T-cell (primary cell): ENCODE measurements at places on chromosomes 4 and X.

DNA sequence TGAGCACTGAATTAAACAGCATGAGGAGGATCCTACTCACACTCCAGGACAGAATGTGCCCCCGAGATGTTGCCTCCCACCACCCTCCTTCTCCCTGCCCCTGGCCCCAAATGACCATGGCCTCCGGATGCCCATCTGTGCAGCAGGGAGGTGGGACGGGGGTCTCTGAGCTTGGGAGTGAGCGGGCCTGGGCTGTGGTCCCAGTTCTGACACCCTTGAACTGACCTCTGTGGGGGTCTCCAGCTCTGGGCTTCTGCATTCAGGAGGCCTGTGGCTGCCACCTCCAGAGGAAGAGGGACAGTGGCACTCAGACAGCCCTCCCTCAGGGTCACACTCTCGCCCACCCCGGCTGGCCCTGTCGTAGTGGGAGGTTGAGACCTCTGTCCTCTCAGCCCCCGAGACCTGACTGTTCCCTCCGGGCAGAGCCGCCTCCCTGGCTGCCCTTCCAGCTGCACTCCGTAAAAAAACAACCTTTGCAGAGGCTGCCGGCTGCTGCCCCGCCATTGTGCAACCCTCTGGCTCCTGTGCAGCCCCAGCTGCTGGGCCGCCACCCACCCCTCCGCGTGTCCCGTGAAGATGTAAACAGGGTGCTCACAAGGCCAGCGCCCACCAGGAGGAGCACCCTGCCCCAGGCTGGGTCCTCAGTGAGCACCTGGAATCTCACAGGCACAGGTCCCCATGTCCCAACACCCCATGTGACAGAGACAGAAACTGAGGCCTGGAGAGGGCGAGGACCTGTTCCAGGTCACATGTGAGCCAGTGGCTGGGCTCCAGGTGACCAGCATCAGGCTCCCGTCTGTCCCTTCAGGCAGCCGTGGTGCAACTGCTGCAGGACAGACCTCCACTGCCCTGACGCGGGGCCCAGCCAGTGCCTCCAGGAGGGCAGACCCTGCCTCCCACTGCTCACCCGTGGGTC, 39.6 kb downstream of the HTRA3 start:
- DNase-seq, result no peak

- peak; percentile 66 for DNase-seq
Measured at GRCh38 chr4:89283226-89284009, 24.2 kb downstream of the GPRIN3 start.

DNA sequence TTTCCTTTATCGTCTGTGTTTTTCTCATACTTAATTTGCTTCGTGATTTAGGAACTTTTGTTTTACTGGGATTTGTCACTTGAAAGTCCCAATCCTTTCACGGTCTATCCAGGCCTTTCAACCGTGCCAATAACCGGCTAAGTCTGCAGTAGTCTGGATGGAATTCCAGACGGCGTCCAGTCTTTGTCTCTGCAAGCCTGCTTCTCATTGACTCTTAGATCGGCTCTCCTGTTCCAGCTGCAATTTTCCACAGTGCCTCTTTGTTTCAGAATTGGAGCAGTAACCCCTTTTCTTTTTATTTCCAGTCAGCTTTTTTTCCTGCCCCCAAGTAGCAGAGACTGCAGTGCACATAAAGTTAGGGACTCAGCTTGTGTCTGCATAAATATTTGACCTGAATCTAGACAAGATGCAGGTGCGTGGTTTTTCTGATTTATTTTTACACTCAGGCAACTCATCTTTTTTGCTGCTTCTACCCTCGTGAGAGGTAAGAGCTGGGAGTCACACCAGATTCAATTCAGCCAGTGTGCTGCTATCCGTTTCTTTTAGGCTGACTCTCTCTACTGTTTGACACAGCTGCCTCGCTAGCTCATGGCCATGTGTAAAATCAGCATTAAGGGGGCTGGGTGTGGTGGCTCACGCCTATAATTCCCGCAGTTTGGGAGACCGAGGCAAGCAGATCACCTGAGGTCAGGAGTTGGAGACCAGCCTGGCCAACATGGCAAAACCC, 37.4 kb upstream of the DHRSX start:
- no peak for DNase-seq

DNA sequence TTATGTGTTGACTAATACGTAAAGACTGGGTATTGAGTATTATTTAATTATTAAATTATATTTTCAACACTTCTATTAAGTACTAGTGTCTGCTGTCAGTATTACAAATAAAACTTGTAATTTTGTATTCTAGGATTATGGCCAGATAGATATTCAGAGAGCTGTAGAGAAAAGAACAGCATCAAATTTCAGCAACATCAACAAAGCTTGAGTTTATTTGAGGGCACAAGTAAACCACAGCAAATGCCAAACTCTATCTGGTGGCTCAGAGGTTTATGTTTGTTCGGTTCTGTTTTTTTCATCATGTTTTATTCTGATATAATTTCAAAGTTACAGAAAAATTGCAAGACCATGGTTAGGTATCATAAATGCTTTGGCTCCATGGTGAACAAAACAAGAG, 1530.5 kb downstream of the PCDH18 start:
- no peak for DNase-seq

DNA sequence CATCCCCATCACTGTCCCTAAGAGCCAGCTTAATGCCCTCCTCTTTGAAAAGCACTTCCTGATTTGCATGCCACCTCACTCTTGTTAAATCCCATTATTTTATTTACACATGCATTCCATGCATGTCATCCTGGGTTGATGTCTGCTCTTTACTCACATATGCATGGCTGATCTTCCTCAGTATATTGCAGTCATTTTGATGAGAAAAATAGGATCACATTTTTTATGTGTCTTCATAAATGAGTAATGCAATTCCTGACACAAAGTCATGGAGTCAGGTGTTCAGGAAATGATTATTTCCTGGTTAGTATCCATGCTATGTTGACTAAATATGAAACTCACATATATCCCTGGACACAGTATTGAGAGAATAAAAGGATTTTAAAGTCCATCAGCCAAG, 204.7 kb downstream of the SLIT2 start:
- DNase-seq, result no peak

GRCh38 chr4:152243206-152243605, 292.7 kb downstream of the FBXW7 start:
- DNase-seq, result no peak

DNA sequence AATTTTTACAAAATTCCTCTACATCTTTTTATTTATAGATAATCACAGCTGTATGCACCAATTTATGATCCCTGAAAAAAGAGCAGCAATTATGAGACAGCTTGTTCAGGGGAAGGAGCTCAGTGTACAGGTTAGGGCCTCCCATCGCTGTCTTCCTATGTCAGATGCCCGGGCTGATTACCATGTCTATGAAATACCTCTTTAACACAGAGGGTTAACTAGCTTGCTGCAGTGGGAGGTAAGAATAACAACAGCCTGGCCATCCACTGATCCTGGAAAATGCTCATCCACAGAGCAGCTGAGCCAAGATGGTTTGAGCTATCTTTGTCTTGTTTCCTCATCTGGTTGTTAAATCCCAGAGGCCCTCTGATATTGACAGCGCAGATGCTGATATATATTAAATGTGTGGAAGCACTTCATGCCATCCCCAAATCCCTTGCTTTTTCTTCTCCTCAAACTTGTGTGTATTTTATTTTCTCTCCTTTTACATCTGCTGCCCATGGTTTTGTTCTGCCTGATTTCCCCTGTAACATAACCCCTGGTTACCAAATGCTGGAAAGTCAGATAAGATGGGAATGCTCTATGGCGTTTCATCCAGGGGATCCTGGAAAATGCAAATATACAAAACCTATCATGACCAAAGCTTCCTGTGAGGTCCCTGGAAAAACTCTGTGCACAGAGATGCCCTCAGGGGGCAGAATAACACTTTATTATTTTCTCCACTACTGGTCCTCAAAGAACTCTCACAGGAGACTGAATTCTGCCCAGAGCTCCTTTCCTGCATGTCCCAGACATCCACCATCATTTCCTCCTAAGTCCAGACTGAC, 85.8 kb upstream of the PUDP start:
- DNase-seq, result no peak

DNA sequence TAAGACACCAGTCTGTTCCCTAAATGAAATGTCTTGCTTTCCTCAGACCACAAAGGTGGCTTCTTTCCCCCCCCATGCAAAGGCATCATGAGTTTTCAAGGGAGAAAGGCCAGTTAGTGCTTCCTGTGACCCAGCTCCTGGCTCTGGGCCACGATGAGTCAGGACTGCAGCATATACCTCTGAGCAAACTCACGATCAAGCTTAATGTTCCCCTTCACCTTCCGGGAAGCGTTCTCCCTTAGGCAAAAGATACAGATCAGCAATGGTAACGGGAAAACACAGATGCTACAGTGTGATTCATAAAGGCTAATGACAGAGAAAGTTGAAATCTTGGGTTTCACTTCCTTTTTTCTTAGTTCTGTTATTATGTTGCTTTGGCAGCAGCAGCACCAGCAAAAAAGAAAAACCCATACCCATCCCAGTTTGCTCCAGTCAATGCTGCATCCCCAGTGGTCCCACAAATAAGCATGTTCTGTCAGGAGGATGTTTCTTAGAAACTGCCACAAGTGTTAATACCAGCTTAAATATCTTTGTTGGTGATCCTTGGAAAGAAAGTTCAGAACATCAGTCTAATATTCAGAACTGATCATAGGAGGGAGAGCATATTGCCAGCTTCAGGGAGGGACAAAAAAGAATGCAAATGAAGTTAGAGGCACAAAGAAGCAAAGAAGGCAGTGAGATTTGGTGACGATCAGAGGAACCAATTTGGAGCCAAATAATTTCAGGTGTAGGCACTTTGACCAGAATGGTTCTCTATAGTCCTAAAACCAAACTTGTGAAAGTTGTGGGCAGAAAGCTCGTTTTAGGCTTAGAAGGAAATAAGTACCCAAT, 41.2 kb downstream of the LONRF3 start:
- no peak for DNase-seq

DNA sequence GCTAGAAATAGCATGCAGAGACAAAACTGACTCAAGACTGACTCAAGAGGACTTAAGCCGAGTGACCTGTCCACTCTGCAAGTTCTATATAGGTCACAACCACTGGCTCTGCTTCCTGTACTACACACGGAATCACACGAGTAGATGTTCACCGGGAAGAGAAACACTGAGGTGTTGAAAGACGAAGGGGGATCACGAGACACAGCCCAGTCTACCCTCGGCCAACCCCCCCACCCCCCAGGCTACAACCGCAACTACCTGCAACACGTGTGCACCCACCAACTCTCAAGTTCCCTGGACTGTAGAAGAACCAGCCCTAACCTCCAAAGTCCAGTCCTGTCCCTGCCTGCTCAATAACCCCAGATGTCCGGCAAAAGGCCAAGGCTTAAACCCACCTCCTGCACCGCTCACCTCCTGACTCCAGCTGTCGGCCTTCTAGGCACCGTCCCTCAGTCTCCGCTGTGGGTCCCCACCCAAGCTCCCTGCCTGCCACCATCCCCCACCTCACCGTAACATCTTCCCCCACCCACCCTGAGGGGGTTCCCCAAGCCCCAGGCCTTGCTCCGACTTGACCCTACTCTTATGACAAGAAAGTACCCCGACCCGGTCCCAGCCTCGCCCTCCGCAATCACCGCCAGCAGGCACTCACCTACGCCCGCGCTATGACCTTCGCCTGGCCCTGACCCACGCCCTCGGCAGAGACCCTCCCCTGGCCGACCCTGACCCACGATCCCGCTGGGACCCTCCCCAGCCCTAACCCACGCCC, 739 bp downstream of the GAK start:
- DNase-seq, result no peak

DNA sequence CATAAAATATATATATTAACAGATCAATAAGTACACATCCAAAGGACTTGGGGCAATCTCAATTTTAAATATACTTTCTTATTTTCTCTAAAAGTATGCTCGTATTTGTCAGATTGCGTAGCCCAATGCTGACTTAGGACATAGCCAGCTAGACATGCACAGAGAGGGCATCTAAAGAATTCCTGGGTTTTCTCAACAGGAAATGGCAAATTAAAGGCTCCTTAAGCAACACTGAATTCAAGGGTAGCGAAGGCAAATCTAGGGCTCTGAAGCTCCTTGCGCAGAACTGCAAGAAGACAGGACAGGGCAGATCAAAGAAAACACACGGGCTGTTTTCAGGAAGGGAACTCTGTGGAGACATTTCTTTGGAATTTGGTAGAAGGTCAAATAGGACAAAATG, 94.6 kb upstream of the FTHL17 start:
- no peak for DNase-seq

DNA sequence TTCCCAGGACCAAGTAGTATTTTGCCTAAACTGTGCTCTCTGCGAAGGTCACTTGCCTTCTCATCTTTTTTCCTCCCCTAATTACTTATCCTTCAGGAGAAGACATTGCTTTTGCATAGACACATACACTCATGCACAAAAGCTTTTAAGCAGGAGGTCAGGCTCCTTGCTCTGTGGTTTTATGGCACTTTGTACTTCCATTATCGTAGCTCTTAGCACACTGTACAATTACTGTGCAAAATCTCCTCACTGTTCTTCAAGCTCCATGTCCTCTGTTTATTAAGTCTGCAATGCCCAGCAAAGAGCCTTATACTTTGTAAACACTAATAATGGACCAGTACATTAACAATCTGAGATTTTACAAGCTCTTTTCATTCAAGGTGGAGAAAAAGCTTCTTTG, 188.4 kb upstream of the GNPDA2 start:
- no peak for DNase-seq

- no peak for DNase-seq
Measured at GRCh38 chr4:164847967-164848649, 28.9 kb upstream of the APELA start.

GRCh38 chrX:41085878-41086626, 807 bp downstream of the USP9X start:
- DNase-seq, result peak; percentile 15

GRCh38 chr4:83947830-83948193, 411.9 kb downstream of the GPAT3 start:
- no peak for DNase-seq

- DNase-seq, result no peak
Measured at GRCh38 chr4:26300314-26301307, 20.2 kb upstream of the RBPJ start.

DNA sequence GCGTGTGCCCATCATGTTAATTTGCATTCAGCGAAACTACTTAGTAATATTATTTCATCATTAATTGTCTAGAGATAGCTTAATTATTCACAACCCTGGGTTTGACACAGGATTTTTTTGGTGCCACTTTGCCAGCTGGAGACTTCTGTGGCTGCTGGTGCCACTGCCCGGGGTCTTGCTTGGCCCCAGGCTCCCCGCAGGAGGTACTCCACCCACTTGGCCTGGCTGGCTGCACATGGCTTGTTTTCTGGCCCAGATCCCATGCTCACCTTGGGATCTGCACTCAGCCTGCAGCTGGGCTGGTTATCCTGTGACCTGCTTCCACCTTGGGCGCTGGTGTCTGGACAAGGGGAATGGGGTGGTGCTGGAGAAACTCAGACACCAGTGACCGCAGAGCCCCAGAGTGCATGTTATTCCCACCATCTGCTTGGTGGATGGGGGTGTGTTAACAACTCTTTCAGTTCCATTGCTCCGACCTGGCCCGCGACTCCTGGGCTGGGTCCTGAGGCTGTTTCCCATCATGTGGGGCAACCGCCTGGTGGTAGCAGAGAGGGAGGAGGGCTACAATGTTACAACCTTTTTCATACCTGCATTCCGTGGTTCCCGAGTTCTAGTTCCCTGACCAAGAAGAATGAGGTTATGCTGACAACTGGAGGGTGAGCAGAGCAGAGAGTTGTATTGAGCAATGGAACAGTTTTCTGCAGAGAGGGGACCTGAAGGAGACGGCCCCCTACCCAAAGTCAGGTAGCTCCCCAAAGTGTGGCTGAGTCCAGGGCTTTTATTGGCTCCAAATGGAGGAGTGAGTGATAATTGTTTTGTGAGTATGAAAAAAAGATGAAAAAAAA, 1950.0 kb upstream of the IGFBP7 start:
- DNase-seq, result no peak

GRCh38 chr4:86955888-86956451, 21.2 kb downstream of the AFF1 start:
- no peak for DNase-seq

GRCh38 chrX:118847676-118848075, 24.1 kb downstream of the ZCCHC12 start:
- DNase-seq, result no peak
